ENCODE measurements at places on chromosomes 2 and 18.

DNA sequence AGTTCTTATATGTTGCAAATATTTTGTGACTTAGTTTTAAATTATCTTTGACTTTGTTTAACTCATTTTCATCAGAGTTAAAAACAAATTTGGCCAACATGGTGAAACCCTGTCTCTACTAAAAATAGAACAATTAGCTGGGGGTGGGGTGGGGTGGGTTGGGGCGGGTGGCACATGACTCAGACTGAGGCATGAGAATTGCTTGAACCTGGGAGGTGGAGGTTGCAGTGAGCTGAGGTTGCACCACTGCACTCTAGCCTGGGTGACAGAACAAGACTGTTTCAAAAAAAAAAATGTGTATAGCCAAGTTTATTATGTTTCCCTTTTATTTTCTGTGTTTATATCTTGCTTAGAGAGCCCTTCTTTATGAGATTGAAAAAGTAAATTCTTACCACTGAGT lies 14.2 kb upstream of the LIPG start:
- no peak for DNase-seq

GRCh38 chr18:7329016-7329415 lies 98.1 kb downstream of the LRRC30 start:
- DNase-seq: no peak

GRCh38 chr18:24273596-24273995 lies 124.0 kb downstream of the OSBPL1A start:
- no peak for DNase-seq

GRCh38 chr2:196758474-196759377 lies 40.8 kb downstream of the GTF3C3 start:
- DNase-seq: peak; percentile 18

- DNase-seq: no peak
Observed at GRCh38 chr2:30486655-30487054, 39.6 kb downstream of the LCLAT1 start.

DNA sequence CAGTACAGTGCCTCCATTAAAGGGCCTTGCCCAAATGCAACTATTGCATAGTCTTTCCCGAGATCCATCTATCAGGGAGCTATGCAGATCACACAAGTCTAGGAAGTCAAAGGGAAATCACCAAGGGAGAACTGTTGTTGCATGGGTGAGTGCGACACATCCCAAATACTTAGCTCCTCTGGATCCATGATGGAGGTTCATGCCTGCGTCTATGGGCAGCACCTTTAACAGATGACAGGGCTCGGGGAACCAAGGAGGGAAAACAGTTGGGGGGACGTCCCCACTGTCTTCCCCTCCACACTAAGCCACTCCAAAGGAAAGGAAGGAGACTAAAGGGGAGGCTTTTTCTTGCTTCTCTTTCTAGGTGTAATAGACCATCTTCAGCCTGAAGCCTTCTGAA lies 552.8 kb upstream of the PKDCC start:
- DNase-seq: no peak

- DNase-seq: no peak
Observed at GRCh38 chr2:173213181-173213580, 137.5 kb downstream of the MAP3K20 start.

- no peak for DNase-seq
Observed at GRCh38 chr2:172953411-172953810, 122.2 kb upstream of the MAP3K20 start.

DNA sequence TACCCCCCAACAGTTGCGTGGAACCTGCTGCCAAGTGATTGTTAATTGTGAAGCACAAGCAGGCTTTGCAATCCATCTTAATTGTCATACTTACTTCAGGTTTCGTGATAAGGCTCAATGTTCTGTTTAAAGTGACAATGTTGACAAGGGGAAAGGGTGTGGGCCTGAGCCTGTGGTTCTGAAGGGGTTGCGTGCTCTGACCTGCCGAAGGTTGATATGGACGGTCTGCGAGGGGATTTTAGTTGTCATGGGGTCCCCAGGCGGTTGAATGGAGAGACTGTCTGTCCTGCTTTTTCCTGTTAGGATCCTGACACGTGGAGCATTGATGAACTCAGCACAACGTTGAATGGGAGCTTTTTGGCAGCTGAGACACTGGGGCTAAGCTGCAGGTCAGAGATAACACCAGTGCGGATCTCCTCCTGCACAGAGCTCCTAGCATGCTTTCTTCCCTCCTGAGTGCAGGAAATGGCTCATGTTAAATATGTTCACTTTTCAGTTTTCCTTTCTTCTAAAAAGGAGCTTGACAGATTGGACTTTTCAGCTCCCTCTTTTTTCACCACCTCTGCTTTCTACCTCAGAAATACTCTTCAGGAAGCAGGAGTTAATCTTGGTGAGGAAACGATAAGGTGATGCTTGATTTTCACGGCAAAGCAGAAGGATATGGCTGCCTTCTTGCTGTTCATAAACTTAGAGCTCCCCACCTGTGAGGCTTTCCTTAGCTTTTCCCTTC lies 62.9 kb upstream of the ZEB2 start:
- DNase-seq: no peak

DNA sequence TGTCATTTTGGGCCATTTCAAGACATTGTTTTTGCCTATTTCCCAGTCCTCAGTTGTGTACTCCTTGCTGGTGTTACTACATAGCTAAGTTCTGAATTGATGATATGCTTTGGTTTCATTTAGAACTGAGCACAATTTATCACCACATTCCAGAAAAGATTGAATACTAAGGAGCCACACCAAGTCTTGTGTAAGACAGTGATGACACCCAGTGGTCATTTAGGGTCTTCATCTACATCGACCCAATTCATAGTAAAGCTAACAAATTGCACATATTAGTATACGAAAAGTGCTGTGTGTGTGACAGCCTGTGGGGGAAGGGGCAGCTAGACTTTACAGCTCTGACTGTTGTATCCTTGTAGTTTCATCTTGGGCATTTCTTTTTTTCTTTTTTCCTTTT lies 10.9 kb upstream of the DLX2 start:
- no peak for DNase-seq

DNA sequence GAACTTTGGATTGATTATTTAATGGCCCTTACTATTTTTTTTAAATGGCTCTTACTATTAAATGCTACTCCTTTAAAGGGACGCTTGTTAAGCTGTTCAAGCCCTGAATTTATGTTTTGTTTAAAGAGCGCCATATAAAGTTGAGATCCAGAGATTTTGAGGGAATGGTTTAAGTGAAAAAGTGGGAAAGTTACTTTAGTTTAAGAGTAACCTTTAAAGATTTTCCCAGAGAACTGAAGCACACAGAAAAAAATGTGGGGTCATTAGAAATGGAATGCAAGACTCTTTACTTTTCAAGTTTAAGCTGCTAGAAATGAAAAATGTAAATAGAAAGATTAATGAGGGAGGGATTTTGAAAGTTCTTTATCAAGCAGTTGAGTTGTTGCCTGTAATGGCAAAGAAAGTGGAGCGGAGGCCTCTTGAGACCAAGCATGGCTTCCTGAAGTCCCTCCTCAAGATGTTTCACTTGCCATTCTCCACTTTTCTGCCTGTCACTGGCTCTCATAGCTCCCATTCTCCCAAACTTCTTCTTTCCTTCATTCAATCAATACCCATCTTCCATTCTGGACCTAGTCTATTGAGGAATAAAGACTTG lies 93.2 kb downstream of the KCNS3 start:
- no peak for DNase-seq

DNA sequence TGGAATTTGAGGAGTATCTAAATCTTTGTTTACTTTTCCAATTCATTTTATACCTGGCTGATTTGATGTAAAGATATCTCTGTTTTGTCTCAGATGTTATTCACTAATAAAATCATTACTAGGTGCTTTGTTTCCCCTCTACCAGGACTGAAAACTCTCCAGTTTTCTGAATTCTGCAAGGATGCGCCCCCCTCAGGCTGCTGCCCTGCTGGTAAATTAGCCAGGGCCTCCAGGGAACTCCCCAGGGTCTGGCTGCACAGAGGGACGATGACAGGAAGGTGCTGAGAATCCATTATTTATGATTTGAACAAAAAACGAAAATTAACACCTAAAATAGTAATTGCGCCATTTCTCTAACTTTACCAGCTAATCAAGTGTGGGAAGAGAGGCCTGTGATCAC lies 541.2 kb upstream of the POU3F3 start:
- no peak for DNase-seq

- no peak for DNase-seq
Observed at GRCh38 chr2:233824373-233824772, 30.0 kb downstream of the HJURP start.

DNA sequence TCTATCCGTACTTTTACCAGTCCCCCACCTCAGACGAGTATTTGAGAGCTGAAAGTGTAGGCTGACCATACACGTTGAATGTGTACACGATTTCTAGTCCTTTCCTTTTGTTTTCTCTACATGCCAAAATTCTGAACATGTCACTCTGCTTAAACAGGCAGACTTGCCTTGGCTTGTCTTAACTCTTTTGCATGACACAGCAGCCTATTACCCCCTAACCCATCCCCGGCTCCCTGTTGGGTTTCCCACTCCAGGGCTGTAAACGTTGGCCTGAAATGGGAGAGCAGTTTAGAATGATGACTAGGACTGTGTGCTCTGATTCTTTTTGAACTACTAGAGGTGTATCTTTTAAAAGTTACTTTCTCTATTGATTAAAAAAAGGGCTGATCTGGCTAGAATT lies 19.1 kb downstream of the MTCL1 start:
- DNase-seq: no peak

GRCh38 chr2:162111958-162112850 lies 38.2 kb upstream of the DPP4 start:
- no peak for DNase-seq

DNA sequence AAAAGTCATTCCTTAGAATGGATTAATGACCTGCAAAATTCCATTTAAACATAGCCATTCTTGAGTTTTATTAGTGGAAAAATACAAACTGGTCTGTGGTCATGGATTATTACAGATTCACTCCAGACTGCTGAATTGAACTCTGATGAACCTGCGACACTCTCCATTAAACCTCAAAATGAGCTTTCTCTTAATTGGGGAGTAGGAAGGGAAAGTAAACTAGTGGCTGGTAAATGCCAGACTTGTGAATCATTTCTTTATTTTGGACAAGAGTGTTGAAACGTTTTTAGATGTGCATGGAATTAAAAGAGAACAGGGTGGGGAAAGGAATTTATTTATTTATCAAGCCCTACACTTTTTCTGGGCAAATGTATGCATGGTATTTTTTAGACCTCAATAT lies 321.2 kb upstream of the FANCL start:
- DNase-seq: no peak

- no peak for DNase-seq
Observed at GRCh38 chr2:237894396-237894979, 35.1 kb downstream of the RAMP1 start.

DNA sequence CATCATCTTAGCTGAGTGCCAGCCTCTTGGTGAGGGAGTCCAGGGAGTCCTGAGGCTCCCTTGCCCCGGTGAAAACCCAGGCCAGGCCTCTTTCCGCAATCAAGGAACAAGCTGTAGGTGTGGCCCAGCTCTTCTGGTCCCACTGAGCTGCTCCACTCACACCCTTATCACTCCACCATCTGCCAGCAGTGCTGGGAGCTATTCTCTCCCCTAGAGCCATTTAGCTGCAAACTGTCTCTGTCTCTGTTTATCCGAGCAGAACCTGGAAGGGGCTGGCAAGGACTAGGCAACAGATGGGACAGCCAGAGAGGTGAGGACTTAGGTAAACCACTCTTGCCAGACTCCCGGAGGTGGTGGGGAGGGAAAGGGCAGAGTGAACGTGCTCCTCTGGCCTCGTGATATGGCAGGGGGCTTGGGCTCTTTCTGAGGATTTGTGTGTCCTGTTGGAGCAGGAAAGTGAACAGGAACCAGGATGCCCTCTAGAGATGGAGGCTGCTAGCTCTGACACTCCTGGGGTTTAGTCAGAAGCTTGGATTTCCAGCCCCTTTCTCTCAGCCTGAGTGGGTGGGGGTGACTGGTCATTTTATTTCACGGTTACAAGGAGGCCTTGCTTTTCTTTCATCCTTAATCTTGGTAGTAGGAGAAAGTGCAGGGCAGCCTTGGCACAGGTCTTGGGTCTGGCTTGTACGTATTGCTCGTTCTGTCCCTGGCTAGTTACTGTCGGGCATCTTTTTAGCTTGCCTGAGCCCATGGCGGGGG lies 19.6 kb downstream of the B3GNT2 start:
- DNase-seq: no peak

DNA sequence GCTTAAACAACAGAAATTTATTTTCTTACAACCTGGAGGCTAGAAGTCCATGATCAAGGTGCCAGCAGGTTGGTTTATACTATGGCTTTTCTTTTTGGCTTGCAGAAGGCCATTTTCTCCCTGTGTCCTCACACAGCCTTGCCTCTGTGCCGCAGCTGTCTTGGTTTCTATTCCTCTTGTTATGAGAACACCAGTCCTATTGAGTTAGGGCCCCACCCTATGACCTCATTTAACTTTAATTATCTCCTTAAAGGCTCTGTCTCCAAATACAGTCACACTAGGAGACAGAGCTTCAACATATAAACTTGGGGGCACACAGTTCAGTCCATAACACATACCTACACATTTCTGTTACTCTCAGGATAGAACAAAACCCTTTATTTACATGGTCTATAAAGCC lies 17.3 kb upstream of the RHOB start:
- peak; percentile 85 for DNase-seq

DNA sequence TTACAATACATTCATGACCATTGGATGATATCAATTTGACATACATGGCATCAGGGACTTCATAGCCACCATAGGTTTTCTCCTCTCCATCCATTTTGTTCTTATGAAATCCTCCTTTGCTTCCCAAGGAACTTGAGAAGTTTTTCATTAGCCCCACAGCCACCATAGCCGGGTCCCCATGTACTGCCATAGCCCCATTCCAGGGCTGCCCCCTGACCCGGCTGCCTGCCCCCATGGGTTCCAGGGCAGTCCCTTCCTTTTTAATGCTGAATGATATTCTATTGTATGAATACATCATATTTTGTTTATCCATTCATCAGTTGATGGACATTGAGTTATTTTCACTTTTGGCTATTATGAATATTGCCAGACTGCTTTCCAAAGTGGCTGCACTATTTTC lies 20.4 kb downstream of the ATP6V1B1 start:
- DNase-seq: no peak

DNA sequence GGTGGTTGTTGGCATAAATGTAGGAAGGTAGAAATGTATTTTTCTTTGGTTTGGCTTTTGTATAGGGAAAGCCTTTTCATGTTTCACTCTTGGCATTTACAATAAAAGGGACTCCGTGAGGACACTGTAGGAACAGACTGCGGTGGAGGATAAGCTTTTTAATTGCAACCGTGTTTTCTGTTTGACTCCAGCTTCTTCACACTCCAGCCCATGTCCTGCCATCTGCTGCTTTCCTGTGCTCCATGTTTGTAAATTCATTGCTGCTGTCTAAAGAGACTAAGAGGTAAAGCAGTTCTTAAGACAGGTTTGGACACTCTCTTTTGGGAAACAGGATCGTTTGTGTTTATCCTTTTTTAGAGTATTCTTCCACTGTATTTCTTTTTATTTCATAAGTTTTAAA lies 33.3 kb downstream of the WDR75 start:
- no peak for DNase-seq

Measured in MM.1S (cell line).